GM12864 (cell line): ENCODE measurements at places on chromosomes 7 and 10.

- DNase-seq: peak; percentile 43
These were observed 1.1 kb upstream of the TFAM start for GRCh38 chr10:58384095-58384494.

DNA sequence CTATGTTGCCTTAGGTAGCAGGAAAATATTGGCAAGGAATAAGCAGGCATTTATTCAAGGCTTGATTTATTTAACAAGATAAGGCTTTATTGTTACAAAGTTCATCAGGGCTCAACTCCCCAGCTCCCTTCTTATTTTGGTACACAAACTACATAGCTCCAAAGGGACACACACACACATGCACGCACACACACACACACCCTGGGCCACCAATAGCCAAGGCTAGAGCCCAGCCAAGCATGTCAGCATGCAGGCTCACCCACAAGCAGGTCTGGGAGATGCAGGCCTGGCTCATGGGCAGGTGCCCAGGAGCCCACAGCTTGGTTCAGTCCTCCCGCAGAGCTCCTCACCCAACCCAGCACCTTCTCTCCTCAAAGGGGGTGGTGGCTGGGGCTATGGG lies 23.4 kb downstream of the LEP start:
- DNase-seq: no peak

DNA sequence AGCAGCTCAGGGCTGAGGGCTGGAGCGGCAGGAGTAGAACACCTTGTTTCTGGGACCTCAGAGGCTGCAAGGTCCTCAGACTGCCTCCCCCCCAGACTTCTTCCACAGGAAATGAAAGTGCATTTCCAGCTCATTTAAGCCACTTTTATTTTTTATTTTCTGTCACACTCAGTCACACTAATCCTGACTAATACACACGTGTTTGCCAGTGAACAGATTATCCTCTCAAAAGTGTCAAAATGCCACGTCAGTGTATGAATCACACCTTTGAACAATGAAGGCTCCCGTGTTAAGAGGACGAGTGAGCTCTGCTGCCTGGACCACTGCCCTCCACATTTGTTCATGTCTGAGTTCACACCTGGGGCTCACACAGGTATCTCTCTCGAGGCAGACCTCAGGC lies 488.5 kb downstream of the DNAJB6 start:
- no peak for DNase-seq

DNA sequence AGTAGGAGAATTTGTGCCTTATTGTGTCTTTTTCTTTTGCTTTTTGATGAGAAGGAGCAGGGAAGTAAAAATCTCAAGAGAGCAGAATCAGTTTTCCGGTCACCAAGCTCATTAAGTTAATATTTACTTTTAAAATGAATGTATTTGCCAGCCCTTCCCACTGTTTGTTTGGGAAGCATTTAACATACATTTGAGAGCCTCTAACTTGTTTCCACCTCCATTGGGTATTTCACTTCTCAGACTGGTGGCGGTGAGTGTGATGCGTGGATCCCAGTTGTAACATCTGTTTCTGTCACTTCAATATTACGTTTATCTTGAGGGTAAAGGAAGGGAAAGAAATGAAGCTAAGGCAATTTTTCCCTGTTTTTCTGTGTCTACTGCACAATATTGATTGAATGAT lies 22.8 kb downstream of the CDK14 start:
- no peak for DNase-seq

DNA sequence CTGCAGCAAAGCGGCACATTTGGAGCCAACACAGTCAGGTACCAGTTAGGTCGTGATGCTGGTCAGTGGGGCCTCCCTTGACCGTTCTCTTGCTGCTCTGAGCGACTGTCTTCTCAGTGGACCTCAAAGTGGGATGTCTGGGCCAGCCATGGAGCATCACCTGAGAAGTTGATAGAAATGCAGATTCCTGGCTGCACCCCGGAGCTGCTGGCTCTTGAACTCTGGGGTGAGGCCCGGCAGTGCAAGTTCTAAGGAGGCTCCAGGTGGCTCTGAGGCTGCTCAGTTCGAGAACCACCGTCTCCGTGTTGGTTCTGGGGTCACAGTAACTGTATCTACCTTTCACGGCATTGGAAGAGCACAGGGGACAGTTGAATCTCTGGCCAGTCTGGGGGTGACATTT lies 147.5 kb downstream of the WDR37 start:
- no peak for DNase-seq

DNA sequence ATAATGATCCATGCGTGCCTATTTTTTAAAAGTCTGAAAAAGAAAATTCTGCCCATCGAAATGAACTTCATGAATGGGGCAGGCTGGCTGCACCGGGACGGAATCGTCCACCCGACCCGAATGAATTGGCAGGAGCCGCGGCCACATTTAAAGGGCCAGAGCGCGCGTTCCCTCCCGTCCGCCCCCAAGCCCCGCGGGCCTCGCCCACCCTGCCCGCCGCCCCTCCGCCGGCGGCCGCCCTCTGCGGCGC lies 319 bp upstream of the GATA3 start:
- no peak for DNase-seq

- DNase-seq: no peak
These were observed at the start of gene SEMA3D for GRCh38 chr7:85186521-85187241. Gene SEMA3D, minus strand, starts transcription at chr7:85187056. Its CDS starts 65,165 bp downstream, at chr7:85121891.

- no peak for DNase-seq
These were observed 42.6 kb downstream of the CNOT4 start for GRCh38 chr7:135467207-135467711.
